ENCODE measurements at places on chromosomes 6 and 20. TPM values are rescaled to one million over a fixed set of nuclear protein-coding genes. Genes with fewer than 3 reads are reported as not detected.

PDYN gene
- not detected for total RNA-seq

ZDHHC14 gene
- total RNA-seq = 2.1 TPM

ETV7 gene
- 0.28 TPM for total RNA-seq

TNXB gene
- 0.89 TPM for total RNA-seq

ADGRG6 gene
- 29.9 TPM for total RNA-seq

MROH8 gene
- total RNA-seq = 0.89 TPM

HLA-DRB1 gene
- total RNA-seq = not detected

MACROD2 gene
- 1.8 TPM for total RNA-seq

HCK gene
- total RNA-seq = not detected

LHFPL5 gene
- not detected for total RNA-seq

C20orf202 gene
- total RNA-seq = not detected

SH3BGRL2 gene
- 7.2 TPM for total RNA-seq

LINC00237 gene
- not detected for total RNA-seq

TRIM31 gene
- total RNA-seq = not detected

SYNDIG1 gene
- total RNA-seq = 5.6 TPM

BNIP5 gene
- not detected for total RNA-seq

ARMC2 gene
- 2.0 TPM for total RNA-seq

CPNE5 gene
- 0.30 TPM for total RNA-seq

ANKRD66 gene
- not detected for total RNA-seq

GGTLC1 gene
- not detected for total RNA-seq

PLA2G7 gene
- not detected for total RNA-seq

PLCB4 gene
- total RNA-seq = 2.7 TPM

OR12D3 gene
- total RNA-seq = not detected

TMEM14A gene
- total RNA-seq = 38.0 TPM

SLC25A27 gene
- total RNA-seq = 2.4 TPM

RAD21L1 gene
- 0.59 TPM for total RNA-seq

AVP gene
- total RNA-seq = not detected

GFRA4 gene
- total RNA-seq = not detected

FAM83B gene
- total RNA-seq = not detected

SPAG4 gene
- 18.6 TPM for total RNA-seq

GTSF1L gene
- total RNA-seq = not detected

MRAP2 gene
- 0.59 TPM for total RNA-seq

HTR1B gene
- 2.7 TPM for total RNA-seq

PACSIN1 gene
- total RNA-seq = not detected

PRDM13 gene
- total RNA-seq = not detected

ADAM33 gene
- 18.7 TPM for total RNA-seq

PI3 gene
- not detected for total RNA-seq
